ELR (cell line): ENCODE measurements at places on chromosomes 7 and 10.

DNA sequence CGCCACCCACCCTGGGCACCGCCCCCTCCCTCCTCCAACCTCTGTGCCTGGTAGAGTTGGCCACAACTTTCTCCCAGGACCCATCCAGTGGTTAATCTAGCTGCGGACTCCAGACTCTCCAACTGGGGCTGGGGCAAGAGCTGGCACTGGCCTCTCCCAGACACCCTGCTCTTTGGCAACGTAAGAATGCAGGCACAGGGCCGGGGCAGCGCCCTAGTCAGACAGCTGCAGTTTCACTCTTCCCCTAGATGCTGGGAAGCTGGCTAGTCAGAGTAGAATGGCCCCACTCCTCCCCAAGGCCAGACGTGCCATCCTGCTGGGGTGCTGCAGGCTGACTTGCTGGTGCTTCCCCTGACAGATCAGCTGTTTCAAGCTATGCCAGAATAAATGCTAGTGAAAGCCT, 22.1 kb downstream of the HSPA12A start:
- DNase-seq = no peak

DNA sequence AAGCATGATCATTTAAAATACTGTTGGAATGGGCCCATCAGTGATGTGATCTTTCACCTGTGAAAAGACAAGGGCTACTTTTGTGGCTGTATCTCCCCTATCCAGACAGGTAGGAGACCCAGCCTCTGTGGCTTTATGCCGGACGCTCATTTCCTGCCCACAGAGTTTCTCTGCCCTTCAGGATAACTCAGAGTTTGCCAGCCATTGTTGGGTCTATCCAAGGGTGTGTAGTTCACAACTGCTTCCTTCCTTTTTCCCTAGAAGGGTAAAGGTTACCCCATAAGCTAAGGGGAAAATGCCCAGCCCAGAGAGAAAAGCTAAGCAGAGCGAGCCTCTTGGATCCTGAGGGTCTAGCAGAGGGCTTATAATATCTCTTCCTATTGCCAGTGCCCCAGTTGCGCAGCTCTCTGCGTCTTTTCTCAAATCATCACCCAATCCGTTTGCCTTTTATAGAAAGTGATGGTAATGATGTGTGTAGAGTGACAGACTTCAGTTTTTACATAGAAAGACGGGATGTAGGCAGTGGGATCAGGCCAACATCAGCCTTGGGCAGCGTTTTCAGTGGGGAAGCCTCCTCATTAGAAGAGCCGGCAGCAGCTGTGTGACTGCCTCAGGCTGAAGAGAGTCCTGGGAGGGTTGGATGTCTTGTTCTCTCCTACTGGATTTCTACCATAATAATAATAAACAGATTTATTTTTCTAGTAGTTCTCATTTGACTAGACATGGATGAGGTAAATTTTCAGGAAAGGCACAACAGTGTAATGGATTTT, 80.5 kb downstream of the MET start:
- no peak for DNase-seq

GRCh38 chr10:77837925-77838595, 88.5 kb downstream of the DLG5 start:
- DNase-seq = no peak

- no peak for DNase-seq
Measured at GRCh38 chr10:59864141-59864962, 42.0 kb downstream of the CCDC6 start.

GRCh38 chr10:42960991-42961795, 115.7 kb upstream of the RET start:
- DNase-seq = no peak

- DNase-seq = peak; percentile 58
Measured at GRCh38 chr7:131106681-131107336, 220.9 kb upstream of the MKLN1 start.

DNA sequence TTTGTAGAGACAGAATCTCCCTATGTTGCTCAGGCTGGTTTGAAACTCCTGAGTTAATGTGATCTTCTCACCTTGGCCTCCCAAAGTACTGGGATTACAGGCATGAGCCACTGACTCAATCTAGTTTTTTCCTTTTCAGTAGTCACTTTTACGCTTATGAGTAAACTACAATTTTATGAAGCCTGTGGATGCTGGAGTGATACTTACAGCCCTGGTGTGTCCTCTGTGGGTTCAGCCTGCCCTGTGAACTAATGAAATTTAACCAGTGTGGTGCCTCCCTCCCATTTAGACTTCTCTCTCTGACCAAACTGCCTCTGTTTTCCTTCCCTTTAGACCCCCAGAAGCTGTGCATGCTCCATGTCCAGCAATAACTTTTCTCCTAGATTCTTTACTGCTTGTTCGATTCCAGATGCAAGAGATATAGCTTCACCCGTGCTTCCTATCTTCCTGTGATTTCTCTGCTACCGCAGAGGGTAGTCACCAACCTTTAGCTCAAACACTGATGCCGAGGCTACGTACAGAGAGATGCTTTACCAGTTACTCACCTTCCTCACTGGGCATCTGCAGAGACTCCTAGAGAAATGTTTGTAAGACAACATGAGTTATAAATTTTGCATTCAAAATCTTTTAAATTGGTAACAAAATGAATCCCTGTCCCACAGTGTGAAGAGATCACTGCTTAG, 90.8 kb downstream of the KIAA1217 start:
- peak; percentile 93 for DNase-seq

- DNase-seq = no peak
Measured at GRCh38 chr7:132419542-132419941, 156.7 kb downstream of the PLXNA4 start.

DNA sequence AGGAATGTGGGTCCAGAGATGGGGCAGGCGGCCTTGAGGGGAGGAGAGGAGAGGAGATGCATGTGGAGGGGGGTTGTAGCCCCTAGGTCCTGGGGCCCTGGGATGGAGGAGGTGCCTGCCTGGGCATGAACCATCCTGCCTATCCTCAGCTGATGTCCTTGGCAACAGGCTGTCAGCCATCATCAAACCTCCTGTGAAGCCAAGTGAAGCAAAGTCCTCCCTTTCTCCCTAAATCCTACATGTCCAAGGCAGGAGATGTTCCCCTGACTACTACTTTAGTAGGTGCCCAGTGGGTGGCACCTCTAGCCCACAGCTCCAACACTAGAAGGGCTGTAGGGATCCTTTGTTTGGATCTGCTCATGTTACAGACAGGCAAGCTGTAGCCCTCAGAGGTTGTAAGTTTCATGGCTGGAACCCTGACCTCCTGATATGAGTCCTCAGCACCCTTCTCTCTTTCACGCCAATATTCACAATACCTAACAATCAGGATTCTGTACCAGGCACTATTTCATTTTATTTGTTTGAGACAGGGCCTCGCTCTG, 66.6 kb upstream of the SYPL1 start:
- DNase-seq = peak; percentile 53

- peak; percentile 24 for DNase-seq
Measured at GRCh38 chr7:16491148-16491547, 25.6 kb upstream of the SOSTDC1 start.

GRCh38 chr10:27252267-27253000, 11.8 kb upstream of the ACBD5 start:
- DNase-seq = peak; percentile 12

- DNase-seq = no peak
Measured at GRCh38 chr10:124164264-124164663, 70.9 kb upstream of the CHST15 start.

- DNase-seq = no peak
Measured at GRCh38 chr7:158028971-158029370, 558.7 kb downstream of the PTPRN2 start.

GRCh38 chr10:121065330-121065729, 214.2 kb downstream of the WDR11 start:
- DNase-seq = no peak

- DNase-seq = no peak
Measured at GRCh38 chr10:118570591-118570990, 24.9 kb downstream of the PRLHR start.

DNA sequence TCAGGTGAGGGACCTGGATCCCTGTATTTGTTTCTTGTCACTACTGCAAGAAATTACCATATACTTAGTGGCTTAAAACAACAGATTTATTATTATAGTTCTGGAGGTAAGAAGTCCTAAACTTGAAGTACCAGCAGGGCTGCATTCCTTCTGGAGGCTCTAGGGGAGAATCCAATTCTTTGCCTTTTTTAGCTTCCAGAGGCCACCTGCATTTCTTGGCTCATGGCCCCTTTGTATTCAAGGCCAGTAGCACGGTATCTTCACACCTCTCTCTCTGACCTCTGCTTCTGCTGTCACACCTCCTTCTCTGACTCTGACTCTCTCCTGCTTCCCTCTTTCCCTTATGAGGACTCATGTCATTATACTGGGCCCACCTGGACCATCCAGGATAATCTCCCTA, 2.2 kb upstream of the LHPP start:
- no peak for DNase-seq

GRCh38 chr10:124011464-124011863, 81.9 kb downstream of the CHST15 start:
- no peak for DNase-seq
